ENCODE measurements at places on chromosomes 1 and 21. TPM values are rescaled to one million over a fixed set of nuclear protein-coding genes. Genes with fewer than 3 reads are reported as not detected.

Gene AUNIP
- total RNA-seq, result 0.54 TPM

Gene NUF2
- 2.9 TPM for total RNA-seq

Gene ABCA4
- 345 TPM for total RNA-seq

Gene SPRR4
- total RNA-seq, result not detected

Gene LCE3E
- not detected for total RNA-seq

Gene SLC35F3
- total RNA-seq, result not detected

Gene TMPRSS15
- not detected for total RNA-seq

Gene INSRR
- not detected for total RNA-seq

Gene KCNT2
- total RNA-seq, result under 0.01 TPM

Gene ZSWIM5
- 10.1 TPM for total RNA-seq

Gene OLIG1
- not detected for total RNA-seq
